ENCODE measurements at places on chromosomes 2 and 18.

- DNase-seq = no peak
Measured at GRCh38 chr18:24322584-24323136, 75.0 kb downstream of the OSBPL1A start.

- no peak for DNase-seq
Measured at GRCh38 chr2:179186126-179186525, 78.5 kb downstream of the SESTD1 start.

DNA sequence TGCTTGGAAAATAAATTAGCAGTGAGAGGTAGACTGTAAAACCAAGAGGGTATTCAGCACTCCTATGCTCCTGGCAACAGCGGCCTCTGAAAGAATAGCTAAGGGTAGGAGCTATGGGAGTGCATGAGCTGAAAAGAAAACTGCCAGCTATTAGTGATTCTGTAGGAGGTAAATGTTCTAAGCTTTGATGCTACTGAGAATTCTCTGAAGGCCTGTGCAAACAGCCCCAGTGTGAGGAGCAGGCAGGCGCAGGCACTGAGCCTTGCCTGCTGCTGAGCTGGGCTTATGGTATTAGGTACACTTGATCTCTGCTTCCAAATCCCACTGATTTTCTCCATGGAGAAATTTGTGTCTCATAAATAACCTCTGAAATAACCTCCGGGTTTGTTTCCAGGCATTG, 86.7 kb downstream of the NYAP2 start:
- no peak for DNase-seq

DNA sequence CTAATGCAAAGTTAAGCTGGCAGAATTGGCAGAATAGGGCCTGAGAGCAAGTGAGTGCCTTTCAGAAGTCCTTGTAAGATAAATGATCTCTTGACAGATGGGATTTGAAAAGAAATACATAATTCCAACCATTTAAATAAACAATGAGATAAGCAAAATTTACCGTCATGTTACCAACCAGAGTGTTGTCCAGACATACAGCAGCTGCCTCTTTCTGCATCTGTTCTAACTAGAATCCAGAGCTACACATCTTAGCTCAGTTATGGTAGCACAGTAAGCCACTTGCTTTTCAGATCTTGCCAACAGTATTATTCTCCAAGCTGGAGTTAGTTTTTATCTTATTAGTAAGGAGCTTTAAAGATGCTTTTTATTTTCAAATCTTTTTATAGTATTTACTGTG, 179.6 kb downstream of the BARD1 start:
- DNase-seq = no peak

DNA sequence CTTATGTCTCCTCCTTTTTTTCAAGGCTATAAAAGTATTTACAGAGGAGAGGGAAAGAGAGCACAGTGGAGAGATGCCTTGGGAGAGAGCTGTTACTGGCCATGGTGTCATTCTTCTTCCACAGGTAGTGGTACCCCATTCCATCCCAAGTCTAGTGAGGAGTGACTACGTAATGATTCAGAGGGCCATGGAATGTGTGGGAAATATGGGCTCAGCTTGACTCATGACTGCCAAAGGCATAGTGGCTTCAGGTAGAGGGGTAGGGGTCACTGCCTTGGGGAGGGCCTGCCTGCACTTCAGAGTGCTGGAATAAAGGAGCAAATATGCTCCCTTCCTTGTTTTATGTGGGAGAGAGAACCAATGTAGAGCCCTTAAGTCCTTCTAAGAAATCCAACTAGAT, 620.6 kb downstream of the IRS1 start:
- DNase-seq = no peak

GRCh38 chr18:80253871-80254492, 6.7 kb upstream of the PARD6G start:
- no peak for DNase-seq

DNA sequence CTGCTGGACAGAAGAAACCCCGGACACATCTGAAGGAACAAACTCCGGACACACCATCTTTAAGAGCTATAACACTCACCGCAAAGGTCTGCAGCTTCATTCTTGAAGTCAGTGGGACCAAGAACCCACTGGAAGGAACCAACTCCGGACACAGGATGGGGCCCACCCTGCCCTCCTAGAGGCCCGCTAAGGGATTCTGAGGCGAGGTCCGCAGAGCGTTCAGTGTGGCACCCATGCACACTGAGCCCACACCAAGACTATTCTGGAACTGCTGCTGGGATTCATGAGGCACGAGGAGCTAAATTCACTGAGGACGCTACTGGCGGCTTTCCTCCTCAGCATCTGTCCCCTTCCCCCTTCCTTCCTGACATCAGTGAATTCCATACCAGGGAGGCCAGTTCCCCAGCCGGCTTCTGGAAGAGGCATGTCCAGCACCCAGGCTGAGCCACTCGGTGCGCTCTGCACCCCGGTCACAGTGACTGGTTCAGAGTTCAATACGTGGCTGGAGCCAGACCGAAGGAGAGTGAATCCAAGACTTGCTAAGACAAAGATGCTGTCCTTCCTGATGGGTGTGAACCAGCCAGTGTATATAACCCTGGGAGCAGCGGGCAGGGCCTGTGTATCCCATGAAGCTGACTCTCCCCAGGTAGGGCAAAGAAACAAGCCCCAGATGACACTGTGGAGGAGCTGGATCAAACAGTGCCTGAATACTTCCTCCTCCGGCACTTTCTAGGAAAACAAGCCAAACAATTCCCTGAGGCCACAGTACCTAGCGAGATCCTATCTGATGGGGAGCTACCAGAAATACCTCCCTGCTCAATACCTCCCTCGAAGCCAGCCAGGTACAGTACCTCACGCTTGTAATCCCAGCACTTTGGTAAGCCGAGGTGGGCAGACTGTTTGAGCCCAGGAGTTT, 11.1 kb downstream of the HDAC4 start:
- DNase-seq = no peak

- no peak for DNase-seq
Measured at GRCh38 chr2:161223139-161223732, 63.0 kb downstream of the TANK start.

GRCh38 chr2:41973871-41974270, 74.0 kb upstream of the PKDCC start:
- no peak for DNase-seq

GRCh38 chr2:15731213-15731888, 139.7 kb downstream of the DDX1 start:
- no peak for DNase-seq

DNA sequence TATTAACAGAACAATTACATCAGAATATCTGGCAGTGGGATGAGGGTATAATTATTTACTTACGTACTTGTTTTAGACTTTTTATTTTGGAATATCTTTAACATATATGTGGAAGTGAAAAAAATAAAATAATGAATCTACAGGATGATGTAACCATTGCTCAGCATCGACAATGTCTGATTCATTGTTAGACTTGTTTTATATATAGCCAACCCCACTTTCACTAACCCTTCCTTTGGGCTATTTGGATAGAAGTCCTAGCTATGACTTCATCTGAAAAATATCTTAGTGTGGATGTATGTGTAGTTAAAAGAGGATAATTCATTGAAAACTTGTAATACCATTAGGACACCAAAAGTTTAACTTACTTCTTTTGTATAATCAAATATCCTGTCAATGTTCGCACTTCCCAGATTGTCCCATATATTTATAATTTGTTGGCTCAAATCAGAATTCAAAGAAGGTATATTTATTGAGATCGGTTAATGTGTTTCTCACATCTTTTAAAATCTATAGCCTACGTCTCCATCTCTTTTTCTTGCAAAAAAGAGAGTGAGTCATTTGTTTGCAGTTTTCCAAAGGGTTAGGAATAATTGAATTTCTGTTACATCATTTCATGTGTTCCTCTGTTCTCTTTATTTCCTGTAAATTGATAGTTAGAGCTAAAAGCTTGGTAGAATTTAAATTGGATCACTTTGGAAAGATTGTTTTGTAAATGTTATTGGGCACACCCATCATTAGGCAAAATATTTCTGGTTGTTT, 506.1 kb upstream of the FAM98A start:
- DNase-seq = peak; percentile 52

DNA sequence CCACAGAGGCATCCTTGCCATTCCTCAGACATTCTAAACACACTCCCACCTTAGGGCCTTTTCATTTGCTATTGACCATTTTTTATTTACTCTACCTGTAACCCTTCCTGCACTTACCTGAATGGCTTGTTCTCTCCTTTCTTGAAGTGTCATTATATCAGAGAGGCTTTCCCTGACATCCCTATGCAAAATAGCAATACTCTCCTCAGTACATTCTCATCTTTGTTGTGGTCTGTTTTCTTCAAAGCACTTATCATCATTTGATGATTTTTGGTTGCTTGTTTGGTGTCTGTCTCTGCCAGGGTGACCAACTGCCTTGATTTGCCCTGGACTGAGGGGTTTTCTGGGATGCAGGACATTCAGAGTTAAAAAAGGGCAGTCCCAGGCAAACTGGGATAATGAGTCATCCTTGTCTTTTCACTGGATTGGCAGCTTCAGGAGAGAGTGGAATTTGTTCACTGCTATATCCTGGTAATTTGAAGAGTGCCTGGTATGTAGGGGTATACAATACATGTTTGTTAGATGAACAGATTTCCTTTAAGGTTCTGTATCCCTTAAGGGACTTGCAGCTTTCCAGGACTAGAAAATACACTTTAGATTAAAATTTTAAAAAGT, 102.4 kb downstream of the BABAM2 start:
- no peak for DNase-seq

DNA sequence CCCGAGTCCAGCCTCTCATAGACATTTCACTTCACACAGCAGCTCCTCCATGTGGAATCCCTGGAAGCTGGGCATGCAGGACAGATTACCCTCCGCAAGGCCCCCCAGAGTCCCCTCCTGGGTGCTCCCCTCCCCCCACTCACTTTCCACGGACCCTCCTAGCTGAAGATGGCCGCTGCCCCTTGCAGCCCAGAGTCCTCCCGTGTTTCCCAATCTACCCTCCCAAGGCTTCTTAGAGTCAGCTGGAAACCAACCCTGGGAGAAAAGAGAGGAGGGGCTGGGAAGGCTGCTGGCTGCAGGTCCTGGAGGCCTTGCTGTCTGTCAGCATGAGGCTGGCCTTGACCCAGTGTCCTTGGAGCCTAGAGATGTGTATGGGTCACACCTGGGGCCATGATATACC, 49.0 kb upstream of the HAAO start:
- no peak for DNase-seq

GRCh38 chr2:189407281-189408209, 33.7 kb upstream of the WDR75 start:
- DNase-seq = no peak

DNA sequence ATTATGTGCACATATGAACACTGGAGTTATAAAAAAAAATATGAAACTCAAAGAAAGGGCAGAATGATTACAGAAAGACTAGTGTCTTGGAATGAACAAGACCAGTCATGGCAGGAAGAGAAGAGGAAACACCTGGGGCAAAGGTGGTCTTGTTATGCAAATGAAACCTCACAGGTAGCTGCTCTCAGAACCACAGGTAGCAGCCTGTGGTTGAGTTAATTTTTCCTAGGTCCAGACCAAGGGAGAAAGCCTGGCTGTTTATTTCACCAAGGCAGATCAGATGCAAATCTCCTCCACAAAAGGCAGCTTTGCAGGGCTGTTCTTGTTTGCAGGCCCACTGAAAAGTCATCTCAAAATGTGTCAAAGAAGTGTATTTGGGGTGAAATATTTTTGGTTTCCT, 785.8 kb downstream of the RNF144A start:
- no peak for DNase-seq

- DNase-seq = no peak
Measured at GRCh38 chr2:96824079-96824870, 8.2 kb downstream of the CNNM3 start.

GRCh38 chr2:143525402-143525860, 396.2 kb downstream of the ARHGAP15 start:
- no peak for DNase-seq

DNA sequence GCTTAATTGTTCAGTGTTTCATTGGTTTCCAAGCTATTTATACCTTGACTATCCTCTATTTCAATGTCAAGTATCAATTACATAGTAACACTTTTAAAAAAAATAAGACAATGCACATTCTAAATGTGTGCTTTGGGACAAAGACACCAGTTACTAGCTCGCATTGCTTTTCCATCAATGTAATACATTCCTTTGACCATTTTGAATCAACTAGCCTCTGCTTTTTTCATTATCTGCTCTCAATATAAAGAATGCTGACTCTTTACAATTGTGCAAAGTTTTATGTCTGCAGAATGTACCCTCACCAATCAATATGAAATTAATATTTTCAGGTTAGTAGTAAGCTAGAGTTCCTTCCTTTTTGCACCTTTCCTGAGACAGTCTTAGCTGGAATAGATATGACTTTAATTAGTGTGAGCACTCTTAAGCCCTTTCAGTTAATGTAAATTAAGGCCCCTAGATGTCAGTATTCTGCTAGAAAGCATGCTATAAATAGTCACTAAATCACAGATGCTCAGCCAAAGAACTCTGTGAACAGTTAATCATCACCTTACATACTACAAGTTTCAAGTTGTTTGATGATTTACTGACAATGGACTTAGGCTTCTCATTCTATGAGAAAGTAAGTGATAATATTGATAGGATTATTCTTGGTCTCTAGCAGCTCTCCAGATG, 413.6 kb downstream of the PTH2R start:
- no peak for DNase-seq

- DNase-seq = no peak
Measured at GRCh38 chr2:169978402-169979017, 151.3 kb downstream of the UBR3 start.

GRCh38 chr2:207216457-207216856, 50.7 kb upstream of the KLF7 start:
- no peak for DNase-seq

GRCh38 chr2:9897331-9897737, 54.1 kb downstream of the TAF1B start:
- DNase-seq = peak; percentile 51

GRCh38 chr2:48572816-48573215, 42.9 kb downstream of the STON1 start:
- no peak for DNase-seq

Measured in pulmonary artery endothelial cell (primary cell).